ENCODE measurements at places on chromosomes 1 and 21.

DNA sequence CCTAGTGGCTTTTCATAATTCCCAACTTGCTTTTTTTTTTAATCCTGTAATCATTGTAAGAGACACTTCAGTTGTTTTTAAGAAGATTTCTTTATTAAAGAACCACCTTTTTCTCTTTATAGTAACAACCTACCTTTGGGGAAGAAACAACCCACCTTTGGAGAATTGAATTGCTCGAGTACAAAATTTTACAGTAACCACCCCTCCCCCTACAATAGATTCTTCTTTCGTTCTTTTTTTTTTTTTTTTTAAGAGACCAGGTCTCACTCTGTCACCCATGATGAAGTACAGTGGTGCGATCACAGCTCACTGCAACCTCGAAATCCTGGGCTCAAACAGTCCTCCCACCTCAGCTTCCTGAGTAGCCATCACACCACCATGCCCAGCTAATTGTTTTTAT, 2.1 kb upstream of the LRRC40 start:
- no peak for DNase-seq

DNA sequence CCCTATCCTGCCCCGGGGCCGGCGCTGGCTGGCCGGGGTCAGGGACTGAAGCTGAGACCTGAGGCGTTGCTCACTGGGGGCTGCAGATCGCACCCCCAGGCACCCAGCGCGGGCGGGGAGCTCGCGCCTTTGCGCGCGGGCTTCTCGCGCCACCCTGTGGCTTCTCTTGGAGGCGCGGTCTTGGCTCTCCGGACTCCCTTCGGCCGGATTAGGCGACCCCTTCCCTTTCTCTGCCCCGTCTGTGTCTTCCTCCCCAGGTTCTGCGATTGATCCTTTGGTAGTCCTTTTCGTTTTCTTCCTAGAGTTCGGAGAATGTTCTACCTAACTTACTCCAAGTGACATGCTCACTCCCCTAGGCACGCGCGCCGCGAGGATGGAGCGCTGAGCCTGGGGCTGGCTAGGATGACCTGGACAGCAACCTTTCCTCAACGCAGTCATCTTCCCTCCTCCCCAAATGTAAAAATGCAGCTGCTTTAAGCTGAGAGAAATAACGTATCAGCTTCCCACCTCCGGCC, 495 bp upstream of the NTRK1 start:
- peak; percentile 42 for DNase-seq

DNA sequence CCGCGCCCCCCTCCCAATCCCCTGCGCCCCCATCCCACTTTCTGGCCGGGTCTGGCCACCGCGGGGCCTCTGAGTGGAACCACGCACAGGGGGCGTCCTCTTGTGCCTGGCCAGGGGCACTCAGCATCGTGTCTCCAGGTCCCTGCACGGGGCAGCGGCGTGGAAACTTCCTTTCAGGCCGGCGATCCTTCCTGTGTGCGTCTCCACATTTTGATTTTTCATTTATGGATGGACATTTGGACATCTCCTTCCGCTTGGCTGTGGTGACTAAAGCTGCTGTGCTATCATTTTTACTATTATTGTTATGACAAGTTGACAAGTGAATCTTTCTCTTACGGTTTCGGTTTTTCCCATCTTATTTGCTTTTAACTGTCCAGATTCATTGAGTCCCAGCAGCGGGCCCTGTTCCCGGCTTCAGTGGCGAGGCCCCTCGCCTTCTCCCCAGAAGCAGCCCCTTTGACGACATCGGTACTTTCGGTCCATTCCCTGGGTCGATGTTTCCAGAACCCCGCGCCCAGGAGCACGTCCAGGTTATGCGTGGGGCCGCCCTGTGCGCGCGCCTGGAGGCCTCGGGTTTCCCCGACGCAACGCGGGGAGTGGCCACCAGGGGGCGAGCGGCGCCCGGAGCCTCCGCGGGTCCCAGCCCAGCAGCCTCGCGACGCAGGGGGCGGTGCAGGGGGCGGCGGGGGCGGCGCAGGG, 12.4 kb upstream of the SLC19A1 start:
- DNase-seq: peak; percentile 60

DNA sequence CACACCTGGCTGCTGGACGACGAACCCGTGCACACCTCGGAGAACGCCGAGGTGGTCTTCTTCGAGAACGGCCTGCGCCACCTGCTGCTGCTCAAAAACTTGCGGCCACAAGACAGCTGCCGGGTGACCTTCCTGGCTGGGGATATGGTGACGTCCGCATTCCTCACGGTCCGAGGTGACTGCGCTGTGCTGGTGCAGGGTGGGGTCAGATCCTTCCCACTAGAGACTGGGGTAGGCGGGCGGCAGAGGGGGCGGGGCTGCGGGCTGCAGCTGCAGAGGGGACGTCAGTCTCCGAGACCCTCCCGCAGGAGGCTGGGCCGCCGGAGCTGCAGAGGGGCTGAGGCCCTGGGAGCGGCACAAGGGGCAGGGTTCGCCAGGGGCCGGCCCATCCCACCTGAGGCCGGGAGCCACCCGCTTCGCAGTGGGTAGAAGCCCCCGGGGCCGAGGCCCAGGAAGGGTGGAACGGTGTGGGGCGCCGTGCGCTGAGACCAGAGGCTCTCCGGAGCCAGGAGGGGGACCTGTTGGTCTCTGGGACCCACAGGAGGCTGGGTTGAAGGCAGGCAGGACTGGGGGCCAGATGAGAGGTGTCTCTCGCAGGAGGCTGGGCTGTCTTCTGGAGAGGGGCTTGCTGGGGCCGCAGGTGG, 90.6 kb downstream of the TRIM11 start:
- no peak for DNase-seq

DNA sequence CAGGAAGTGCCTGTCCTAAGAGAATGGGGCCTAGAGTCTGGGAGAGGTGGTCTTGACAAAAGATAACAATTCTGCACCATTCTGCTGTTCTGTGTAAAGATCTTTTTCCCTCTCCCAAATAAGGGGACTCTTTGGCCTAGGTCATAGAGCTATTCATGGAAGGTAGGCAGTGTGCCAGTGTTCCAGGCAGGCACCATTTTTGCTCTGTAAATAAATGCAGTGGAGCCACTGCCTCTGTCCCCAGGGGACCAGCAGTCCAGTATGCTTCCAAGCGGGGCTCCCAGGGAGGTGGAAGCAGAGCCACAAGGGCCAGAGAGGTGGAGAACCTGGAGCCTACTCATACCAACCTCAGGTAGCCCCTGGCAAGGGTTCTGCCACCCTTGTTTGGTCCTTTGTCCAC, 25.9 kb downstream of the KCNA2 start:
- no peak for DNase-seq

GRCh38 chr1:236472850-236473788, 50.7 kb upstream of the LGALS8 start:
- DNase-seq: no peak

DNA sequence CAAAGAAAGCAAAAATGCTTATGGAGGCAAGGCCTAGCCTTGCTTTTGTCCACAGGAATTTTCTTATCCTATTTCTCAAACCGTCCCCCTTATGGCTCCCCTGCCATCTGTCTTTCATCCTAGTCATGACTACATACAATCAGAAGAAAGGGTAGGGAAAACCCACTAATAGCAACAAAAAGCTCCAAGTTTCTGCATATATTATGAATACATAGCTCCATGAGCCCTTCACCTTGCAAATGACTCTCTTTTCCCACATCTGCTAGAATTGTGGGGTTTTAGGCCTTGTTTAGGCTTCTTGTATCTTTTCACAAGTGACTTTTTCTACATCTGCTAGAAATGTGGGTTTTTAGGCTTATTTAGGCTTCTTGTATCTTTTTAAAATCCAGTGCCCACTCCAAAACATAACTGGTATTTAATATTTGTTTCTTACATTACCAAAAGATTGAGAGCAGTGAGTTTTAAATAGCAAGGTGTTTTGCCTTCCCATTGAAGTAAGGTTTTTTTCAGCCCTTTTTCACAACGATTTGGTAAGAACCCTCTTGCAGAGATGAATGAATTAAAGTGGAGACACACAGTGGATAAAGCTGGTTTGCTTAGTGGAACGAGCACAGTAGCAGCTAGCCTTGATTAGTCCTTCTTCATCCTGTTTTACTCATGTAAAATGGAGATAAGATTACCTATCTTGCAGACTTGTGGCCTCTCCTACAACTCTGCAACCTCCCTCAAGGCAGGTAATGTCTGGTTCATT, 4.4 kb downstream of the GADD45A start:
- no peak for DNase-seq
